ENCODE measurements at places on chromosomes 7 and 10.
A peak's percentile ranks its signal among the peaks of the same experiment; 100 is the strongest.

GRCh38 chr7:32298408-32299132 is 191.6 kb downstream of the LSM5 start:
- DNase-seq: no peak

DNA sequence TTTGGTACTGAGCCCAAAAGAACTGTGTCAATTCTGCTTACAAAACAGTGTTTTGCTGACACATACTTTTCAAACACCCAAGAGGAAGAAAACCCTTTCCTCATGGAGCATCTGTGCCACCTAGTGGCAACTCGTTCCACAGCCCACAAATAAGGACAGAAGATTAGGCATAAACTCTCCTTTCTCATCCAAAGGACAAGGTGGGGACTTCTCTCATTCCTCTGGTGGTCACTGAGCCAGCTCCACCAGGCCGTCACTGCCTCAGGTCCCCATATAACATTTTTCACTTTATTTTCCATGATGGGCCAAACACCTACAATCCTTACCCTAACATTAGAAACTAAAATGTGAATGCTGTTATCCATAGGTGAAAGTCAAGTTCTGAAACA is 76.9 kb downstream of the RNF216 start:
- peak; percentile 86 for DNase-seq

DNA sequence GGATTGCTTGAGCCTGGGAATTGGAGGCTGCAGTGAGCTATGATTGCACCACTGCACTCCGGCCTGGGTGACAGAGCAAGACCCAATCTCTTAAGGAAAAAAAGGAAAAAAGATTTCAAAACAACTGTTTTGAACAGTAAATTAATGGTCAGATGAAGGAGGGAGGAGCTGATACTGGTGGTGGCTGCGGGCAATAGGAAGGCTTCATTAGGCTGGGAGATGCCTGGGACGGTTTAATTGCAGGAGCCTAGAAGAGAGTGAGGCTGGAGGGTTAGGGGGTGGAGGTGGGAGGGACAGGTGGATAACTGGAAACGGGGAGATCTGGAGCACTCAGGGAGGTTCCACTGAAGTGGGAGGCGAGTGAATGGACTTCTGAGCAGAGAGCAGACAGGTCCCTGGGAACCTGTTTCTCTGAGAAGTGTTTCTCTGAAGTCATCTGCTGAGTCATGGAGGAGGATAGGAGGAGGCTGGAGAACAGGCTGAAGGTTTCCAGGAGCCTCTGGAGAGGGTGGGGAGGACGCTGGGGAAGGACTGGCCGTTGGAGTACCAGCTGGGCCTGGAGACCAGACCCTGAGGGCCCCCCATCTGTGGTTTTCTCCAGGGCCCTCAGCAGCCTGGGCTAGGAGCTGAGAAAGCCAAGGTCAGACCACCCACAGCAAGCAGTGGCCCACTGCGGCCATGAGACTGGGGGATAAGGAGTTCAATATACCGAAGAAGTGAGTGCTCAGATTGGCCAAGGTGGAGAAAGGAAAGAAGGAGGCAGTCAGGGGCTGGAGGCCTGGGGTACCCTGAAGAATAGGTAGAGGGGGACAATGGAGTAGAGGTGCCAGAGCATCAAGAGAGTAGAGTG is 14.4 kb upstream of the YWHAG start:
- DNase-seq: no peak

GRCh38 chr7:22240904-22241571 is 115.9 kb downstream of the RAPGEF5 start:
- no peak for DNase-seq

GRCh38 chr7:13132314-13132713 is 444.9 kb downstream of the ARL4A start:
- no peak for DNase-seq

DNA sequence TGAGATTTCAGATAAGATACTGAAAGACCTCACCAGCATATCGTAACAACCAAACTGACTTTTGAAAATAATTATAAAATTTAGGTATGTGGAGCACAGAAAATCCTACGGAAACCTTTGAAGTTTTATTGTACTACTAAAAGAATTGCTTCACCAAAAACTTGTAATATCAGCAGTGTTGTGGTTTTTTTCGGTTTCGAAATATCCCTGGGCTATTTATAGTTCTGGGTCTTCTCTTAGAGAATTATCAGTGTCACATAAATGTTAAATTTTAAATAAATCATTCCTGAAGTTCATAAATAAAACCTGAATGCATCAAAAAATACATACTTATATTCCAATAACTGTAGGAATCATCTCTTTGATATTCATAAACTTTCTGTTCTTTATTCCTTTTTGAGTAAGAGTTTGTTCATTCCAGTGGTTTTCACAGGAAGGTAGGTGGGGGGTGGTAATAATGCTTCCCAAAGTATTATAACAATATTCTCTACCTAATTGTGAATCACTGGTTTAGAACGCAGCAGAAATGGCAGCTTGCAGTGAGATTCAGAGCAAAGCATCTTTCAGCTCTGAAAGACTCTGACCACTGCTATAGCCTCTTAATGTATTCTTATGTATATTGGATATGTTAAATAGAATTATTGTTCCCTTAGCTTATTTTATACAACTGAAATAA is 60.2 kb downstream of the ZNF277 start:
- DNase-seq: no peak

DNA sequence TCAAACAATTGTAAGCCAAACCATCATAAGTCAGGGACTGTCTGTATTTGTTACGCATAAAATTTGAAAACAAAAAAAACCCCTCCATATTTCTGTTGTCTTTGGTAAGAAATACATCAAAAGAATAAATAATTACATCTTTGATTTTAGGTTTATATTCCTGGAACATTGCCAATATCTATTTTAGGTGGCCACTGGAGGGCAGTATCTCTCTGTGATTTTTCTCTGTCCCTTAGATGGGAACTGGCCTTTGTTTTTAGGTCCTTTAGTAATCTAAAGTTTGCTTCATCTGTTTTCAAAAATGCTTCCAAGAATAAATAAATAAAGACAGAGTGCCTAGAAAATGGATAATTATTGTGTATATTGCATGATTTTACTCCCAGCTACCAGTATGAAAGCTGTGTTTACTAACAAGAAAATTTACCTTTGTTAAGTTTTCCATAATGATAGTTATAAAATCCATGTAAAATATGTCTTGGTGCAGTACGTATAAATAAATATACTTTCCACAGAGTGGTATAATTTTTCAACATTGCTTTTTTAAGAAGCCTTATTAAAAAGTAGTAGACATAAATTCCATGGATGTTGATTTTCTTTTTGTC is 64.2 kb downstream of the PHYHIPL start:
- no peak for DNase-seq

GRCh38 chr7:74092964-74093471 is 9.4 kb downstream of the LIMK1 start:
- no peak for DNase-seq

DNA sequence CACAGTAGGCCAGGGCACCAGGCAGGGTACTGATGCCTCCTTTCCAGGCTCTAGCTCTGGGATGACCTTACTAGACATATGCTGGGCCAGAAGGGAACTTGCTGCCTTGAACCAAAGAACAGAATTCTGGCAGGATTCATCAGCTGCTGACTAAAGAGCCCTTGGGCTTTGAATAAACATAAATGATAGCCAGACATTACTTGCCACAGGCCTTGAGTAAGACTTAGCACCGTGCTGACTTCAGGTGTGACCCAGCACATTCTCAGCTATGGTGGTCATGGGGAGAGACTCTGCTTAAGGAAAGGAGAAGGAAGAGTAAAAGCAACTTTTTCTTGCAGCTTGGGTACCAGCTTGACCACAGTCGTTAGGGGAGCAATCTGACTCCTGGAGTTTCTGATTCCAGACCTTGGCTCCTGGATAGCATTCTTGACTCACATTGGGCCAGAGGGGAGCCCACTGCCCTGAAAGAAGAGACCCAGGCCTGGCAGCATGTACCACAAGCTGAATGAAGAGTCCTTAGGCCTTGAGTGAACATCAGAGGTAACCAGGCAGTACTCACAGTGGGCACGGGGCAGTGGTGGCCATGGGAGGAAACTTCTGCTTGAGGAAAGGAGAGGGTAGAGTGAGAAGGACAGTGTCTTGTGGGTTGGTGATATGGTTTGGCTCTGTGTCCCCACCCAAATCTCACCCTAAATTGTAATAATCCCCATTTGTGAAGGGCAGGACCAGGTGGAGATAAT is 926.1 kb upstream of the SORCS1 start:
- no peak for DNase-seq

GRCh38 chr10:13684252-13684791 is 97.6 kb downstream of the PRPF18 start:
- DNase-seq: peak; percentile 30

GRCh38 chr10:50550291-50550839 is 73.4 kb downstream of the SGMS1 start:
- no peak for DNase-seq

GRCh38 chr10:117597216-117597615 is 54.7 kb downstream of the EMX2 start:
- DNase-seq: no peak

DNA sequence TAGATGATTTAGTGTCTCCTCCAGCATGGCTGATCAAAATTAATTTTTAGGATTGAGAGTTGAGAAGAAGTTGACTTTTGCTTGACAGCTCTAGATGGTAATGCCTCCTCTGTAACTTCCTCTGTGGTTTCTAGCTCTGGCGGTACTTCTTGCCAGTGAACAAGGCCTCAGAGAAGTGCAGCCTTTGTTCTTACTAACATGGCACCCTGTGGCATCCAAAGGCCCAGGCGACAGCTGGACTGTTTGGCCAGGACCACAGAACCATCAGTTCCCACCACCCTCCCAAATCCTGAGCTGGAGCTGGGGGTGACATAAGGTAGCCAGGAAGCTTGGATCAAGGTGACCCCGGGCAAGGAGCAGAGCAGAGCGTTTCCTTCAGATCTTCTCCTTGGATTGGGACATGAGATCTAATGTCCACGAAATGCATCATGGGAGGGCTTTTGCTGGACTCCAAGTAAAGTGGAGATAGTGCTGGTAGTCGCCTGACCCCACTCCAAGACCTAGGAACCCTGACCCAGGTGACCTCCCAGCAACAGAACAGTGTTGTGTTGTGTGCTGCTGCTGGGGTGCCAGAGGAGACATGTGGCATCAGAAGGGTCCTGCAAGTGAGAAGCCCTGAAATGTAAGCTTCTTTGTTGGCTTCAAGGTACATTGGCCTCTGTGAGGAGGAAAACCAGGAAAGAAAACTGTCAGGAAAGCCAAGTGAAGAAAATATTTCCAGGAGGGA is 41.8 kb downstream of the APBB1IP start:
- DNase-seq: no peak

- no peak for DNase-seq
Measured at GRCh38 chr7:124724507-124725192, 40.9 kb downstream of the GPR37 start.

DNA sequence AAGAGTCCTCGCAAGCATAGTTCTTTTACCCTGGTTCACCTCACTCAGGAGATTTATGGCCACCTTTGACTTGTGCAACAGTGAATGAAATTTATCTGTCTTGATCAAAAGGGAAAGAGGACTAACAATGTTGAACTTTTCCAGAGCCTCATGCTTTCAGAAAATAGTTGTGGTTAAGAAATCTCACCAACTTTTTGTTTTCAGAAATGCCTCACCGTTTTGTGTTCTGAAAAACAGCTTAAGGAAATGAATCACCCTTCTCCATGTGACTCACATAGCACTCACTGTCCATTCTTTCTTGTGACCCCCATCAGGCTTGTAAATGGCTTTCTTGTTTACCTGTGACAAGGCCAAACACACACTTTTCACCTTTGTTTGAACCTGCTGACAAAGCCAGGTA is 148.6 kb upstream of the FAM3C start:
- no peak for DNase-seq

DNA sequence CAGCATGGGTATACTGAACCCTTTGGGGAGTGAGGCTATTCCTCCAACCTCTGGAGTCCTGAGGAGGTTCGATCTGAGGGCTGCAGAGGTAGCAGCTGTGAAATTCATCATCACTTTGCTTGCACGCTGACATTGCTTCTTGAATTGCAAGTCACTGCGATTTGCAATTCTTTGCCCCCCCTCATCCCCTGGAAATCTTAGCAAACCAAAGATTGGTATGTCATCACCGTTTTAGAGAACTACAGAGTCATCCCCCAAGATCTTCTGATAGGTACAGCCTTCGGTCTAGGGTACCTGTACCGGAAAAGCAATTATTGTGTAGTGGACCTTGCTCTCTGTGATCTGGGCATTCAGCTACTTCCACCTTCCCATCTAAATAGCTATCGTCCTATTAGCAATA is 192.6 kb downstream of the KLF6 start:
- DNase-seq: no peak

DNA sequence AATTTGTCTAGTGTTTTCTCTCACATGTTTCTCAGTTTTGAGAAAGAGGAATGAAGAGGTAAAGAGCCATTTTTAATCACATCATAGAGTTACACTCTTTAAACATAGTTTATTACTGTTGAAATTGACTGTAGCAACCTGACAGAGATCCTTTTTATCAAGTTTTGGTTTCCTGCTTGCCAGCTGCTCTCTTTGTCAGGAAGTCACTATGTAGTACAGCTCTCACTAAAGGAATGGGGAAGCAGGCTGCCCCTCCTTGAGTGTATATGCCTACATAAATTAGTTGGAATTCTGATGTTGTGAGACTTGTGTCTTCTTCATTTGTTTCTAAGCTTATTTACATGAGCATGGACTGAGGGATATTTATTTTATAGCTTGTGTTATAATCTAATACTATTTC is 1274.0 kb upstream of the CELF2 start:
- DNase-seq: no peak

DNA sequence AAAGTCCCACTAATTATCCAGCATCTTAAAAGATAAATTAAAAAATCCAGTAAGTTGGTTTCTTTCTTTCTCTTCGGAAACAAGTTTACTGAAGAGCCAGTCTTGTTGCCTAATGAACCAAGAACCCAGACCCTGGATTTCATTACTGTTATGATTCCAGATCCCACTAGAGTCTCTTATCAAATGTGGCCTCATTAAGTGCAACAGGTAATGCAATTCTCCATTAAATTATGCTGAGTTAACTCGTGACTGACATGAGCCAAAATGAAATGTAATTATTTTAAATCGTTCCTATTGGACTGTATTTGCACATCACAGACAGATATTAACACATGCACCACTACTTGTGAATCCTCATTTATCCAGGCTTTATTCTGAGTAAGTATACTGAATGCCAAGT is 115.6 kb downstream of the NXPH1 start:
- no peak for DNase-seq

GRCh38 chr7:37942934-37943610 is 22.6 kb downstream of the EPDR1 start:
- peak; percentile 93 for DNase-seq
